ENCODE measurements at places on chromosomes 5 and 9. TPM values are rescaled to one million over a fixed set of nuclear protein-coding genes. Genes with fewer than 3 reads are reported as not detected.
A peak's percentile ranks its signal among the peaks of the same experiment; 100 is the strongest.

- DNase-seq: peak; percentile 85
Measured at GRCh38 chr5:672329-673160, 20.6 kb downstream of the TPPP start.

DNA sequence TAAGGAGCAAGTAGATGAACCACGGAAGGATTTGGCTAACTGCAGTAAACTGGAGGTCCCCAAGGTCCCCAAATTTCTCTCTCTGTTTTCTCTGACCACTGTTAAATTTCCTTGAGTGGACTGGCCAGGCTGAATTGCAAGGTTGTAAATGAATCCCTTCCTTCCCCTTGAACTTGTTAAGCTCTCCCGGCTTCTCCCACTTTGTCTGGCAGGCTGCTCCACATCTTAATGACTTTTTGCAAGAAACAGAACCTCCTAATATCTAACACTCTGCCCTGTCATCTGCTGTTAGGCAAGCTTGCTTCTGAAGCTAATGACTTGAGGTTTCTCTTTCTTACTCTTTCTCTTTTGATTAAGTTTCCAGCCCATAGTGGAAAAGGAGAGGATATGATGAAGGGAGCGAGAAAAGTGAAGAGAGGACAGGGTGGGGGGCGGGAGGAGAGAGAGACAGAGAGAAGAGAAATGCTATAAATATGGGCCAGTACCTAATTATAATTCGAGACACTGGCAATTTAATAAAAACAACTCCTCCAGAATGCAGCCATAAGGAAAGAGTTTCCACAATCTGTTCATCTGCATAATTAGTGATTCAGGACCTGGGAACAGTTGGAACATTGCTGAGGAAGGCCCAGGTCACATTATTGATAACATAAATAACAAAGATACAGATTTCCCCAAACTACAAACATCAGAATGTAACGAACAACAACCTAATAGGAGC lies 437.3 kb upstream of the MPDZ start:
- DNase-seq: peak; percentile 14

DNA sequence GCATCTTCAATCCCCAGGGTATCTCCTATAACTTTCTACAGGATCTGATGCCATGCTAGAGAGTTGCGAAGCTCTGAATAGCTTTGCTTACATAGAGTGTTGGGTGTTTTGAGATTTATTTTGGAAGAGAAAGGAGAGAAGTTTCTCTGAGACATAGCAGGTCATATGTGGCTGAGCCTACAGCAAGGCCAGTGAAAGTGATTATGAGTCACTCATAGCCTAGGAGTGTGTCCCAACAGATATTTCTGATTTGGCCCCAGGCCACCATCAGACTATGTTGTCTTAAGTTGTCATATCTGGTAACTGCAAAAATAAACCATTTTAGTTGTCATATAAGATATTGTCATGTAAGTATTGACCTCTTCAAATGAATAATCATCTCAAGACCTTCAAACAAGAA lies 132.0 kb upstream of the RAI14 start:
- peak; percentile 58 for DNase-seq

The SLC36A2 gene
- not detected for total RNA-seq

DNA sequence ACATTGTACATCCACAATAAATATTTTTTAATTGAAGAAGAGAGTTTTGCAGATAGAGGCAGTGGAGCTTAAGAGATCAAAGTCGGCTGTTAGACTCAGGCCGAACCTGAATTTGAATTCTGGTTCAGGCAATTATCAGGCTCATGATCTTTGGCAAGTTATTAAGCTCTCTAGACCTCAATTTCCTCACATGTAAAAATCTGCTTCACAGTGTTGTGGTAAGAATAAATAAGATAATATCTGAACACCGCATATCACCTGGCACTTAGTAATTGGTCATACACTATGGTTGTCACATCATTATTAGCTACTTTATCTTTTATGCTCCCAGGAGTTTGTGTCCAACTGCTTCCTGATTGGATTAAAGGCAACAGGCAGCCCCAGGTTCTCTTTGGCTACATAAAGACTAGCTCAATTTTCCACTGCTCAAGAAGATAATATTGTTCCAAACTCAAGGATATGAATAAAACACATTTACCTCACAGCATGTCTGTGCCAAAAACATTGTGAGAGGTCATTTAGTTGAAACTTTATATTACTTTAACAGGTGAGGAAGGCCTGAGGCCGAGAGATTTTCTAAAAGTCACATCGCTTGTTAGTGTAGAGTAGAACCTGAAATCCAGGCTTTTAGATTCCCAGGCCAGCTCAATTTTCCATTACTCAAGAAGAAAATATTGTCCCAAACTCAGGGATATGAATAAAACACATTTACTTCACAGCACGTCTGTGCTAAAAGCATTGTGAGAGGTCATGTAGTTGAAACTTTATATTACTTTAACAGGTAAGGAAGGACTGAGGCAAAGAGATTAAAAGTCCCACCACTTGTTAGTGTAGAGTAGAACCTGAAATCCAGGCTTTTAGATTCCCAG lies 289.2 kb upstream of the PTGER4 start:
- DNase-seq: no peak

The HTR1A gene
- total RNA-seq: not detected

The PCDHA9 gene
- under 0.01 TPM for total RNA-seq

- DNase-seq: no peak
Measured at GRCh38 chr9:80359941-80360881, 788.4 kb downstream of the TLE4 start.

- no peak for DNase-seq
Measured at GRCh38 chr9:123660691-123661466, 269.0 kb downstream of the DENND1A start.

Measured in fibroblast of villous mesenchyme (primary cell).